ENCODE measurements at places on chromosomes 11 and 22. TPM values are rescaled to one million over a fixed set of nuclear protein-coding genes. Genes with fewer than 3 reads are reported as not detected.
A peak's percentile ranks its signal among the peaks of the same experiment; 100 is the strongest.

- DNase-seq, result no peak
- no peak overlapping the region for H3K27ac ChIP-seq
- H3K4me3 ChIP-seq, result no peak overlapping the region
- no peaks in the 10 kb centered on the region for H3K36me3 ChIP-seq
Measured at GRCh38 chr11:63404161-63404935, 34.8 kb downstream of the SLC22A9 start.

- no peaks in the 10 kb centered on the region for H3K4me1 ChIP-seq
- no peaks in the 10 kb centered on the region for H3K36me3 ChIP-seq
- peaks cover 17% of the 10 kb centered on the region for H3K27me3 ChIP-seq
- H3K27ac ChIP-seq, result no peak overlapping the region
Measured at GRCh38 chr11:32643526-32643925, 59.9 kb downstream of the EIF3M start.

GRCh38 chr11:127074151-127074761 lies 73.7 kb upstream of the KIRREL3 start:
- peaks cover 33% of the 10 kb centered on the region for H3K27me3 ChIP-seq
- DNase-seq, result no peak
- no peak overlapping the region for H3K27ac ChIP-seq
- no peaks in the 10 kb centered on the region for H3K36me3 ChIP-seq
- H3K4me3 ChIP-seq, result no peak overlapping the region

- no peak overlapping the region for H3K27ac ChIP-seq
- peaks cover 62% of the 10 kb centered on the region for H3K4me1 ChIP-seq
- no peak for DNase-seq
- H3K27me3 ChIP-seq, result no peaks in the 10 kb centered on the region
- no peak overlapping the region for H3K4me3 ChIP-seq
- peaks cover 4% of the 10 kb centered on the region for H3K36me3 ChIP-seq
Measured at GRCh38 chr22:38267086-38267485, 5.7 kb downstream of the TMEM184B start.

DNA sequence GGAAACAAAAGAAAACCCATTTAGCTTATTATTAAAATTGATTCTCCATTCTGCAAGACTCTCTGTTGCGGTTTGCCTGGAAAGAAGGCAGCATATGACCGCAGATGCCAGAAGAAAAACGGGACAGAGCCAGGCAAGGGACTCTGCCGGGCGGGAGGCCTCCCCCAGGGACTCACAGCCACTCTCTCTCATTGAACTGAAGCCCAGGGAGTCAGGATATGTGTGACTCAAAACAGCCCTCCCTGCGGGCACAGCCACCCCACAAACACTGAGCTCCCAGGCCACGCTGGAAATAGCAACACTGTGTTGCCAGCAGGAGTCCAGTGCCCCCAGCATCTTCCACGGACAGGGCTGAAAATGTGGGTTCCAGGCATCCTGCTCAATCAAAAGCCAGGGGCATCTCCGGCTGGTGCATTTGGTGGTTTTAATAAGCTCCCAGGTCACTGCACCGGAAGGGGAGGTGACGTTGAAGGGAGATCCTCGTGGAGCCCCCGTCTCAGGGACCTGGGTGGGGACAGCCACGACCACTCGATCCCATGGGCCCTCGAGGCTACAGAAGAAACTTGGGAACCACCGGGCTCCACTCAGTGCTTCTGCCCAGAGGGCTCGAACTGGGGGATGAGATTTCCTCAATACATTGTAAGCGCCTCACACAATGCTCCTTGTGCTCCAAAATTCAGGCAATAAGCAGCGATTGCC lies 624.5 kb downstream of the TBC1D22A start:
- peak; percentile 82 for DNase-seq
- H3K4me1 ChIP-seq, result no peaks in the 10 kb centered on the region
- H3K27me3 ChIP-seq, result peaks cover 2% of the 10 kb centered on the region
- H3K27ac ChIP-seq, result no peak overlapping the region
- no peak overlapping the region for H3K4me3 ChIP-seq

GRCh38 chr11:130581646-130582045 lies 133.2 kb downstream of the ADAMTS15 start:
- peaks cover 72% of the 10 kb centered on the region for H3K4me1 ChIP-seq
- H3K27me3 ChIP-seq, result no peaks in the 10 kb centered on the region
- no peaks in the 10 kb centered on the region for H3K36me3 ChIP-seq
- H3K4me3 ChIP-seq, result no peak overlapping the region
- DNase-seq, result no peak
- H3K27ac ChIP-seq, result peak overlapping the region; percentile 97

- no peaks in the 10 kb centered on the region for H3K27me3 ChIP-seq
- no peak overlapping the region for H3K4me3 ChIP-seq
- H3K36me3 ChIP-seq, result no peaks in the 10 kb centered on the region
- no peak overlapping the region for H3K27ac ChIP-seq
- DNase-seq, result no peak
Measured at GRCh38 chr11:27444801-27445215, 27.8 kb downstream of the LGR4 start.

GRCh38 chr11:33718440-33718839 lies 17.8 kb downstream of the CD59 start:
- no peak overlapping the region for H3K27ac ChIP-seq
- no peak overlapping the region for H3K4me3 ChIP-seq
- peaks cover 48% of the 10 kb centered on the region for H3K4me1 ChIP-seq
- no peak for DNase-seq
- peaks cover 33% of the 10 kb centered on the region for H3K36me3 ChIP-seq
- H3K27me3 ChIP-seq, result no peaks in the 10 kb centered on the region

GRCh38 chr11:65381716-65382032 lies 772 bp downstream of the SLC25A45 start:
- DNase-seq, result no peak
- H3K27ac ChIP-seq, result peak overlapping the region; percentile 99
- H3K4me3 ChIP-seq, result peak overlapping the region; percentile 68
- H3K36me3 ChIP-seq, result no peaks in the 10 kb centered on the region

The LRRC74B gene
- not detected for total RNA-seq

The OR2AT4 gene
- not detected for total RNA-seq

The APOL2 gene
- 84.1 TPM for total RNA-seq

The OR52E8 gene
- total RNA-seq, result not detected

The PATE2 gene
- total RNA-seq, result not detected

The HTR3A gene
- total RNA-seq, result not detected

The VEGFB gene
- 165 TPM for total RNA-seq

The AQP11 gene
- total RNA-seq, result 1.6 TPM

The RIMBP3B gene
- total RNA-seq, result 0.67 TPM

The TMPRSS6 gene
- not detected for total RNA-seq

The MPZL2 gene
- not detected for total RNA-seq

The ZNF215 gene
- total RNA-seq, result 2.3 TPM

Data from chondrocyte (in vitro differentiated cells).